MV-4-11 (cell line): ENCODE measurements at places on chromosomes 11 and 22.

DNA sequence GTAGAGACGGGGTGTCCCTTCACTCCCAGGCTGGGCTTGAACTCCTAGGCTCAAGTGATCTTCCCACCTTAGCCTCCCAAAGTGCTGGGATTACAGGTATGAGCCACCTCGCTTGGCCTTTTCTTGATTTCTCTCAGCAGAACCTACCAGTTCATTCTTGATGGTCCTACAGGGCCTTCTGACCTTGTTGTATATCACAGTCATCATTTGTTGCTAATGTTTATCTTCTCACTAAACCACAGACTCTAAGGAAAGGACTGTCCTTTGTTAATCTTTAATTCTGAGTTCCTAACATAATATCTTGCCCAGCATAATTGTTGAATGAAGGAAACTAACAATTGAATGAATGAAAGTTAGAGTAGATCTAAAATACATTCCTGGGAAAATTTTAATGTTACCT lies 22.0 kb upstream of the ZC3H12C start:
- no peak for DNase-seq

GRCh38 chr22:46963672-46964545 lies 201.5 kb downstream of the TBC1D22A start:
- no peak for DNase-seq

- peak; percentile 89 for DNase-seq
Measured at GRCh38 chr11:61446211-61446651, 16.3 kb downstream of the SDHAF2 start.

GRCh38 chr11:117315285-117316196 lies 515 bp downstream of the BACE1 start:
- DNase-seq = no peak

GRCh38 chr22:25759825-25760231 lies 17.8 kb downstream of the MYO18B start:
- peak; percentile 93 for DNase-seq

- DNase-seq = no peak
Measured at GRCh38 chr11:90916706-90917105, 693.9 kb upstream of the CHORDC1 start.
